ENCODE measurements at places on chromosomes 7 and 10.

DNA sequence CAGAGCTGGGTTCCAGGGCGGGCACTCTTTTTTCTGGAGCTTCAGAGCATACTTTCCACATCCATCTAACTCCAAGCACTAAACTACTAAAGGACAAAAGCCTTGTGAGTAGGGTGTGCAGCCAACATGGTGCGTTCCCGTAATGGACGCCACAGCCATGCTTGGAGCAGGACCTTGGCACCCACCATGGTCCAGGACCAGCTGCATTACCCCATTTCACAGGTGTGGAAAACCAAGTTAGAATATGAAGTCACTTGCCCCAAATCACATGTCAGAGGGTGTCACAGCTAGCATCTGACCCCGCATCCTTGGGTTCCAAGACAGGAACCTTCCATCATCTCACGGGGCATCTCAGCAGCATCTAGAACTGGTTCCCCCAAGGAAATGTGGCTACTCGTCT lies 112.4 kb downstream of the SMURF1 start:
- no peak for DNase-seq

GRCh38 chr10:124315591-124316270 lies 103.0 kb downstream of the OAT start:
- DNase-seq: no peak

GRCh38 chr10:112490545-112490944 lies 43.5 kb downstream of the VTI1A start:
- peak; percentile 78 for DNase-seq

- no peak for DNase-seq
Observed at GRCh38 chr10:97570146-97570788, 2.3 kb upstream of the ANKRD2 start.

DNA sequence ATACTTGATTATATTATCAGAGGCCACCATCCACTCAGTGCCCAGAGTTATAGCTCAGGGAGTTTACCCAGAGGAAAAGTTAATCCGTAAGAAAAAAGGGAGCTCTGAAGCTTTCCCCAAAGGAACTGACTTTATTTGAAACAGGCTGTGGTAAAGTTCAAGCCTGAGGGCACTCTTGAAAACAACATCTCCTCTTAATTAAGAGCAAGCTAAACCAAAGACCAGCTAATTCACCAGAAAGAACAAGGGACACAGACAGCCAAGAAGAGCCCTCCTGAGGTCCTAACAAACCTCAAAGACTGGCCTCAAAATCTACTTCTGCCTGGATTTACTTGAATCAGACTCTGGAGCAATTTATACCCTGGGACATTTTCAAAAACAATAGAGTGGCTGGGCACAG lies 159.6 kb upstream of the CHST15 start:
- no peak for DNase-seq

DNA sequence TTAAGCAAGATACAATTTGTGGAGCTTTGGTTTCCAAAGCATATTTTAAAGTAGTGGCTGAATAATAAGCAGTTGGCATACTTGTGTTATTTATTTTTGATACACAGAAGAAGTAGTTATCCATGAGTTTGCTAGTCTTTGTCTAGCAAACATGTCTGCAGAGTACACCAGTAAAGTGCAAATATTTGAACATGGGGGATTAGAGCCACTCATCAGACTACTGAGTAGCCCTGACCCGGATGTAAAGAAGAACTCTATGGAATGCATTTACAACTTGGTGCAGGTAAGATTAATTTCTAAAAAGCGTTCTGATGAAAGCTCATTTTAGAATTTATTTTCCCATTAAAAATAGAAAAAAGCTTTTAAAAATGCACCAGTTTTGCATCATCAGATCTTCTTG lies 31.4 kb downstream of the ARMC3 start:
- no peak for DNase-seq

GRCh38 chr7:30727061-30727945 lies 24.6 kb upstream of the INMT start:
- no peak for DNase-seq

DNA sequence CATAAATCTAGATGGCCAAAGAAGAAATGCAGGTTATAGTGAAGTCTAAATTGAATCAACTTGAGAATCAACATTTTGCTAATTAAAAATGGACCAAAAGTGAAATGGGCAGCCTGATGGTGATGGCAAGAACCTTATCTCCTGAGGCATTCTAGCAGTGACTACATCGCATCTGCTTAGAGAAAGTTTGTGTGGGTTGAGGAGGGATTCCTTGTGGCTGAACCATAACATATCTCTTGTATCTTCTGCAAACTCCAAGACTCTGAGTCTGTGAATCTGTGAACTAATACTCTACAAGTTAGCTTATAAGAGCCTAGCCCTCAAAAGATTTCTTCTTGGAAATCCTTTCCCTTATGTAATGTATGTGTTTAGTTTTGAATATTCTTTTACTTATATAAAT lies 85.6 kb downstream of the PRKG1 start:
- DNase-seq: no peak

- peak; percentile 47 for DNase-seq
Observed at GRCh38 chr7:73429215-73429614, 4.4 kb upstream of the FZD9 start.

DNA sequence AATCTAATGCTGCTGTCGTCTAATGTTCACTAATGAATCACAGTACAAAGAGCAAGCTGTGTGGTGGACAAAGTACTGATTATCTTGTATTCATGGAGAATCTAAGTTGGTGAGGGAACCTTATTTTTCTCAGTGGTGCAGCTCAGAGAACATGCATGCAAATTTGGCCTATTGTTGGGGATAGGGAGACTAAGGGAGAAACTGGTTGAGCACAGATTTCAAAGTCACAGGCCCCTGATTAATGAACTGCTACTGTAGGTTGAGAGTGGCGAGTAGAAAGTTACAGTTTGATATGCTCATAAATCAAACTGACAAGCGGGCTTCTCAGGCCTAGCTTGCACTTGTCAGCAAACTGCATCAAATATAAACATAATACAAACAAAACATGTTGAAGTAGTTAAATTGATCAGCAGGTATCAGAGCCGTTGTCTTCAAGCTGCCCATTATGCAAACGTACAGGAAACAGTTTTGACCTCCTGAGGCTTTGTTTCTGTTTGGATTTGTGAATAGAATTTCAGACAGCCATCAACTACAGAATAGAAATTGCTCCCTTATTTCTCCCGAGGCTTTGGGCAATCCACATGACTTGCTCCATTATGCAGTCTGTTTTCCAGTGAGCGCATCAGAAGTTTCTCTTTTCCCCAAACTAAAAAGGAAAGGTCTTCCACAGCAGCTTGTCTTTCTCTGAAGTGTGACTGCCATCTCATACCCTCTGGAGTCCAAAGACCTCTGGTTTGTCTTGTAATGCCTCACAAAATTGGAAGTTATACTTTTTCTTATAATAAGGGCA lies 215.8 kb downstream of the FOXP2 start:
- peak; percentile 54 for DNase-seq

DNA sequence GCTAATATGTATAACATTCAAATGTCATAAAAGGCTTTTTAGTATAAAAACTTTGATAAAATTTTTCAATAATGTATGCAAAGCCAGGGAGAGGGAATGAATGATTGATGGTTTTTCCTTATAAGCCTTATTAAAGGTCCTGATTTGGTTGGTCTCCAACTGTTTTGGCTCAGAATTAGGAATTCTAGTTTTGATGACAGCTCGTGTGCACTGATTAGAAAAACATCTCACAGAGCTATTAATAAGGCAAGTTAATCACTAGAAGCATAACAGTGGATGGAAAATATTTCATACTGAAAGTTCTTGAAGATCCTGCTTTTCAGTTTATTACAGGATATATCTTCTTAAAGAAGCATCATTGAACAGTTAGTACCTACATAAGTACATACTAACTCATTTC lies 114.9 kb upstream of the NOBOX start:
- DNase-seq: no peak

- DNase-seq: no peak
Observed at GRCh38 chr10:31095677-31096560, 64.3 kb upstream of the ZNF438 start.

DNA sequence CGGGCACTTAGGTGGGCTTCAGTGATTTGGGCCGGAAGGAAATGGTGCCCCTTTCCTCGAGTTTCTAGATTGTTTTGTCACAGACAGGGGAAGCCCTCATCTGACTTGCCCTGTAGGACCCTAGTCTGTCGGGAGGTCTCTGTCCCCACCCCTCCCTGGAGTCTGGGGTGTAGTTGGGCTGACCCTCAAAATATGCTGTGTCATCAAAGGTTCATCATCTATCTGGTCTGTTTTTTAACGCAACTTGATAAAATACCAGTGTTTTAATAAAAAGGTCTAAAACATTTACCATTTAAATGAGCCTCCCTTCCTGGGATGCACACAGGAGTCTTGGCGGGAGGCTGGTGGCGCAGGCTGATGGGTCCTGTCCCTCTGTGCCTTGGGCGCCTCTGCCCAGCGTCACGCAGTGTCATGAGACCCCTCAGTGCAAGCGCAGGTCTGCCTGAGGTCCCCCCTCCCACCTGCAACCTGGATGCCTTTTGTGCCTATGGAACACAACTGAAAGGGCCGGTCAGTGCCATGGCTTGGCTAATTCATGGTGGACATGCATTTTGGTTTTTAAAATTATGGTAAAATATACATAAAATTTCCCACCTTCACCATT lies 146.4 kb downstream of the MGMT start:
- no peak for DNase-seq

- DNase-seq: no peak
Observed at GRCh38 chr7:93856323-93856722, 34.2 kb downstream of the TFPI2 start.

DNA sequence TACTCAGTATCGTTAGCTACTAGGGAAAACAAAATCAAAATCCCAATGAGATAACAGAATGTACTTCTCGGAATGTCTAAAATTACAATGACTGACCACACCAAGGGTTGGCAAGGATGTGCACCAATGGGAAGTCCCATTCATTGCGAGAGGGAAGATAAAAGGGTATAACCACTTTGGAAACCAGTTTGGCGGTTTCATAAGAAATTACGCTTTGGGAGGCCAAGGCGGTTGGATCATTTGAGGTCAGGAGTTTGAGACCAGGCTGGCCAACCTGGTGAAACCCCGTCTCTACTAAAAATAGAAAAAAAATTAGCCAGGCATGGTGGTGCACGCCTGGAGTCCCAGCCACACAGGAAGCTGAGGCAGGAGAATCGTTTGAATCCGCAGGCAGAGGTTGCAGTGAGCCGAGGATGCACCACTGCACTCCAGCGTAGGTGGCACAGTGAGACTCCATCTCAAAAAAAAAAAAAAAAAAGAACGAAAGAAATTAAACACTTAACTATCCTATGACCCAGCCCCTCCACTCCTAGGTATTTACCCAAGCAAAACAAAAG lies 7.6 kb downstream of the HACD1 start:
- no peak for DNase-seq

DNA sequence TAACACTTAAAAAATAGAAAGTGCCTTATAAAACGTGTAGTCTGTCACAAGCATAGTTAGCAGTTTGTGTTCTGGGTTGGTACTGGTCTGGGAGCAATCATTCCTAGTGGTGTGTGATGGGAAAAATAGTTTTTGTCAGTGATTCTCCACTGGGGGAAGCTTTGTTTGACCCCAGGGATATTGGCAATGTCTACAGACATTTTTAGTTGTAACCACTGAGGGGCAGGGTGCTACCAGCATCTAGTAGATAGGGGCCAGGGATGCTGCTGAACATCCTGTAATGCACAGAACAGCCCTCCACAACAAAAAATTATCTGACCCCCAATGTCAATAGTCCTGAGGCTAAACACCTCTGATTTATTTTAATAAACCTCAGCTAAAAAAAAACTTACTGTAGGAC lies 51.6 kb upstream of the CREB5 start:
- no peak for DNase-seq

DNA sequence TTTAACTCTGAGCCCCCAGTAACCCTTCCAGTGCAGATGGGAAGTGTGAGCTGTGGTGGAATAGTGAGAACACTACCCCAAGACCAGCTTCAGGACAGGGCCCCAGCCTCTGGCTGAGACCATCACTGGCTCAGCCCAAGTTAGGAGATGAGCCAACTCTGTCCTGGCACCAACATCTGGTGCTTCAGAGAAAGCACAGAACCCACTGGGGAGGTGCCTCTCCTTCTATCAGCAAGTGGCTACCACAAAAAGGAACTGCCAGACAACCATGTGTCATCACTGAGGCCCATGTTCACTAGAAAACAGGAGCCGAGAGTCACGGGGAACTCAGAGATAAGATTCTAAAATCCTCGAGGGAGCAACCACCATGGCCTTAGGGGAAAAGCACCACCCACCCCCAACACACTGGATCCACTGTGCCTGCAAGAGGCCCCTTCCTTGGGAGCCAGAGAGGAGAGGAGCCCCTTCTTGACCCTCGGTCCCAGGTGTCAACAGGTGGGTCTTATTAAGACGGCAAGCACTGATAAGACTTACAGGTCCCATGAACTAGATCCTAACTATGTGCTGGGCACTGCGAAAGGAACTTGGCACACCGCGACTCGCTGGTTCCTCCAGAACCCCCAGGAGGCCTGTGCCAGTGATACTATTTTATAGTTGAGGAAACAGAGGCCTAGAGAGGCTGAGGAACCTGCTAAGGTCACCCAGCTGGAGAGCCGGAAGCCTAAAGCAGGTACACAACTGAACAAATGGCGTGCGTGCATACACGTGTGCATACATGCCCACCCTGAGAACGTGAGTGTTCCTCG lies 102.7 kb downstream of the FAM53B start:
- no peak for DNase-seq

GRCh38 chr10:110423650-110424049 lies 74.1 kb upstream of the DUSP5 start:
- no peak for DNase-seq

DNA sequence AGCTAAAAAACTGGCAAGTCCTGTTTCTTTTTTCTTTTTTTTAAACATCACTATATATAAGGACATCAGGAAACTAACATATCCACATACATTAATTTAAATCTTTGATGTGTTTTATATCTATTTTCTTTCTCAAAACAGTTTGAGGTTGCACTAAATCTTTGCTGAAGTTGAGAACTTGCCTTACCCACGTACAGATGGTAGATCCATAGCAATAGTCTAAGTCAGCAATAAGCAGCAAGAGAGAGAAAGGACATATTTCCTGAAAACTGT lies 226.7 kb upstream of the IMMP2L start:
- DNase-seq: no peak

DNA sequence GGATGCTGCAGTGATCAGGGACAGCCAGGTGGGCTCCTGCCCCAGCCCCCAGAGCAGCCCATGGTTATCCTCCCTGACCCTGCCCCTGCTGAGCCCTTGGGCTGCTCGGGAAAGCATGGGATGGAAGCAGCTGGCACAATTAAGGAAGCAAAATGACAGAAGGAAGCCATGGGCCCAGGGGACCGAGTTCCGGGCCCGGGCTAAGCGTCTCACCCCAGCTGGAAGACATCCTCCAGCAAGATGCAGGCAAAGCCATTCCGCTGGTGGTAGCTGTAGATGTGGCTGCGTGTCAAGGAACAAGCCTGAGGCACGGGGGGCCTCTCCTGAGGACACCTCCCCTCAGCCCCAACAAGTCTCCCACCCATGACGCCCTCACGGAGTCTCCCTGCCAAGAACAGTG lies 1.1 kb downstream of the ATG9B start:
- DNase-seq: no peak

- DNase-seq: no peak
Observed at GRCh38 chr7:158824028-158824427, 5.3 kb downstream of the ESYT2 start.

DNA sequence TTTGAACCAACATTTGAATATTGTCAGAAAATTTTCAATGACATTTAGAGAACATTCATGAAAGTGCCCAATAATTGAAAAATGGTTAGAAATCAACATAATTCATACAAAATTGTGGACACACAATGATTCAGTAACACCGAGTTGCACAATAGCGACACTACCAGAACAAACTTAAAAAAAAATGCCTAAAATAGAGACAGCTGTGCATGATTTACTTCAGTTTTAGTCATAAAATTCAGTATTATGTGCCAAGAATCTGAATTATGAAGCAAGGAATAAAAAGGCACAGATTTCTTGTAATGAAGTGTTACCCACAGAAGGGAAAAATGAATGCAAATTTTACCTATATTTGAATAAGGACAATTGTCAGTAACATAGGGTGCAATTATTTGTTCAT lies 396.0 kb downstream of the SEMA3D start:
- no peak for DNase-seq
